Jurkat, Clone E6-1 (cell line): ENCODE measurements at places on chromosomes 11 and 22.

GRCh38 chr11:121299417-121299816 lies 6.8 kb downstream of the SC5D start:
- no peak for DNase-seq

DNA sequence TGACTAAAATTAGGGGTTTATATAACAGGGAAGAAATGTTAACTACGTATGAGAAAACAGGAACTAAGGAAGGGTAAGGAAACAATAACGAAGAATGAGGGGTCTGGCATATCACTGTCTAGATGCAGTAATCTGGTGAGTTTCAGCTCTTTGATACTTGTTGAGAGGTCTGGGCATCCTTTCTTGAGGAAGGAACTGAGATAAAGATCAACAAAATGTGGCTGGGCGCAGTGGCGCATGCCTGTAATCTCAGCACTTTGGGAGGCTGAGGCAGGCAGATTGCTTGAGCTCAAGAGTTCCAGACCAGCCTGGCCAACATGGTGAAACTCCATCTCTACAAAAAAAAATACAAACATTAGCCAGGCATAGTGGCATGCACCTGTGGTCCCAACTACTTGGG lies 2.7 kb downstream of the DCDC1 start:
- peak; percentile 28 for DNase-seq

DNA sequence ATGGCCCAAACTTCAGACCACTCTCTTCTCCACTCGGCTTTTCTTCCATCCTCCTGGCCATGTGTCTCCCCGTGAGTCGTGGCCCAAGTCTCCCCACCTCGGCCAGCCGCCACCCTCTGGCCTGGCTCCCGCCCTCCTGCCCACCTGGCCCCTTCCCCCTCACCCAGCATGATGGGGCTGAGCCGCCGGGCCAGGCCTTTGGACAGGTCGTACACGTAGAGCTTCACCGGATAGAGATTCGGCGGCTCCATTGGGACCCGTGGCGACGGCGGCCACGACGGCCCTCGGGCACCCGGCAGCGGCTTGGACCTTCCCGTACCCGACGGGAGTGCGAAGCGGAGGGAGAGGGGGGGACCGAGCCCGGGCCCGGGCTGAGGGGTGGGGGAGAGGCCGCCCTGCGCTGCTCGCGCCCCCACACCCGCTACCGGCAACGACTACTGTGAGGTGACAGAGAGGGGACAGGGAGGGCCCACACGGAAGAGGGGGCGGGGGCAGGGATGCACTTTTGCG lies at the start of gene DESI1:
TSS of gene DESI1 (minus strand) at position 455 of the 510 bp plus-strand sequence. CDS start at position 251, 204 bp downstream.
- no peak for DNase-seq

DNA sequence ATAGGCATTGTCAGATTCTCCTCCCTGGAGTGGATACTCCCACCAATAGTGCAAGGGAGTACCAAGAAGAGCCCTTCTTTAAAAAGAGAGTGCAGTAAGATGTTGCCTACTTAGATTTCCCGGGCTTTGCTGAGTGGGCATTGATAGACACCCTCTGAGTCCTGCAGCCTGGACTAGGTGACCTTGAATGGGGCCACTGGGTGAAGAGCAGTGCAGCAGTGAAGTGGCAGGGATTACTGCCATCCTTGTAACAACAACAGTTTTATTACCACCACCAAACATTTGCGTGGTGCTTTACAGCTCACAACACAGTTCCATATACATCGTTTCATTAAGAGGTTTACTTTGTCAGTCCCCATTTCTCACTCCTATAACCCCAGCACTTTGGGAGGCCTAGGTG lies 59.4 kb downstream of the MICAL2 start:
- DNase-seq, result no peak

DNA sequence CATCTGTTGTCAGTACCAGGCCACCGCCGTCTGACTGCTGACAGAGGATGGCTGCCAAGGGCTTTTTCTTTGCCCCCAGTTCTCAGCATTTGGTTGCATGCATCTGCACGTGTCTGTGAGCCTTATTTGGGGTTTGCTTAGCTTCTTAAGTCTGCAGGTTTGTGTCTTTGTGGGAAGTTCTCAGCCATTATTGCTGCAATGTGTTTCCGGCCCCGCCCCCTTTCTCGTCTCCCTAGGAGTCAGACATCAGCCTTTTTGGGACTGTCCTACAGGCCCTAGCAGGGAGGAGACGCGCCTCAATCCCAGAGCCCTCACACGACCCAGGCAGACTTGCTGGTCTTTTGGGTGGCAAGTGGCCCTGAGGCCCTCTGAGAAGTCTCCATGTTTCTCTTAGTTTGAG lies 8.0 kb downstream of the MOB2 start:
- peak; percentile 85 for DNase-seq

GRCh38 chr11:130485983-130486382 lies 37.5 kb downstream of the ADAMTS15 start:
- DNase-seq, result no peak

DNA sequence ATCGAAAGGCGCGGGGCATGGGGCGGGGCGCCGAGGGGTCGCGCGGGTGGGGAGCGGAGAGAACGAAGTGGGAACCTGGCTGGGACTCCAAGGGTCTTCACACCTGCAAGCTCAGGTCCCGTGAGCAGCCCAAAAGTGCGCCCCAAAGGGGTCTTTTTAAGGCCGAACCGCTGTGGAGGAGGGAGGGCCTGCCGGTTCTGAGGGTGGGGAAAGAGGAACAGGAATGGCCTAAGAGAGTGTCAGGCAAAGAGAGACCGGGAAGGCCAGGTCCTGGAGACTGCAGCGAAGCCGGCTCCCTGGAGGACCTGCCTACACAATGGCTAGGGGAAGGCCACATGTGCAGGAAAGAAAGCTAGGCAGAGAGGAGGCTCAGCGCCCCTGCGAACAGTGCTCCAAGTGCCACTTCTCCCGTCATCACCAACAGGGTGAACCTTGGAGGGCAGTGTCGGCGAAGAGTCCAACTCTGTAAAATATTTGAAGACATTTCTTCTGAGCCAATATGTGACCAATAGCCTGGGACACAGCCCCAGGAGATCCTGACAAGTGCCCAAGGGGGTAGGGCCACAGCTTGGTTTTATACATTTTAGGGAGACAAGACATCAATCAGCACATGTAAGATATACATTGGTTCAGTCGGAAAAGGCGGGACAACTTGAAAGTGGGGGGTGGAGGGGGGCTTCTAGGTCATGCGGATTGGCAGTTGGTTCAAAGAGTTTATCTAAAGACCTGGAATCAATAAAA lies 710 bp upstream of the DGCR2 start:
- no peak for DNase-seq

DNA sequence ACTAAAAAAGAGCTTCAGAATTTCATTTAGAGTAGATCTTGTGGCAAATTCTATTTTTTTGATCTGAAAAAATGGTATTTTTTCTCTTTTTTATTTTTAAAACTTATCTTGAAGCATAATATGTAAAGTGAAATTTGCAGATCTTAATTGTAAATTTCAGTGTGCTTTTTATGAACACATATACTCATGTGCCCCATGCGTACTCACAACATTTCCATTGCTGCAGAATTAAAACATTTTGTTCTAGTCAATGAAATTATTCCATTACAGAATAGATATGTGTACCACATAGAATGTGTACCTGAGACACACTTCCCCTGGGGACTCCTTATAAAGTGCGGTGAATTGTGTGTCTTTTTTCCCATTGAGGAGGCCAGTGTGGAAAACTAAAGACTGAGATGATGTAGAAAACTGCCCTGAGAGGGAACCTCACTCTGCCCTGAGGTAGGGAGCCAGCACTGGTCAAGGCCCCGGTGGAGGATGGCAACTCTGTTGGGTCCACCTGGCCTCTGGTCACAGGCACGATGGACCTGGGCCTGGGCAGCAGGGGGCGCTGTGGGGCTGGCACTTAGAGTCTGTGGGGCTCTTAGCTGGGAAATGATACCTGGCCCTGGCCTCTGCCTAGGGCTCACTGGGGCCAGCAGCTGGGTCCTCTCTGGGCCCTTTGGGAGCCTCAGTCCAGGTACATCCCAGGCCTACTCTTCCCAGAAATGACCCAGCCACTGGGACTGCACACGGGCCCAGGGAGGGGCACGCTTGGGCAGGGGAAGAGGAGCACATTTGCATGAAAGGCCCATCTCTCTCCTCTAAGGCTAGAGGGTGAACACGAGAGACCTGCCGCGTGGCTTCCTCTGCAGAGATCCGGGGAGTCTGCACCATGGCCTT lies 77.9 kb upstream of the TOP3B start:
- no peak for DNase-seq

GRCh38 chr22:35539487-35539886 lies 1.1 kb upstream of the RASD2 start:
- DNase-seq, result no peak

- DNase-seq, result no peak
Measured at GRCh38 chr22:19040888-19041703, 81.1 kb downstream of the DGCR2 start.

GRCh38 chr11:72786305-72787215 lies 7.3 kb downstream of the STARD10 start:
- DNase-seq, result no peak

GRCh38 chr11:24567380-24567779 lies 70.5 kb downstream of the LUZP2 start:
- DNase-seq, result no peak

DNA sequence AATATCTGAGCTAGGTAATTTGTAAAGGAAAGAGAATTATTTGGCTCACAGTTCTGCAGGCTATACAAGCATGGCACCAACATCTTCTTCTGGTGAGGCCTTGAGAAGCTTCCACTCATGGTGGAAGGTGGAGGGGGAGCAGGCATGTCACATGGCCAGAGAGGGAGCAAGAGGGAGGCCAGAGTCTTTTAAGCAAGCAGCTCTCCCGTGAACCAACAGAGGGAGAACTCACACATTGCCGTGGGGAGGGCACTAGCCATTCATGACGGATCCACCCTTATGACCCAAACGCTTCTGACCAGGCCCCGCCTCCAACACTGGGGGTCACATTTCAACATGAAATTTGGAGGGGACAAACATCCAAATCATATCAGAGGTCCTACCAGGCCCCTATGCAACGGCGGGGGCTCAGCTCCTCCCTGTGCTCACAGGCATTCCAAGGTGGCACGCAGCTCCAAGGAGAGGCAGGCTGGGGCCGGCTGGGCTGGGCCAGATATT lies 4.6 kb downstream of the C11orf96 start:
- DNase-seq, result no peak

DNA sequence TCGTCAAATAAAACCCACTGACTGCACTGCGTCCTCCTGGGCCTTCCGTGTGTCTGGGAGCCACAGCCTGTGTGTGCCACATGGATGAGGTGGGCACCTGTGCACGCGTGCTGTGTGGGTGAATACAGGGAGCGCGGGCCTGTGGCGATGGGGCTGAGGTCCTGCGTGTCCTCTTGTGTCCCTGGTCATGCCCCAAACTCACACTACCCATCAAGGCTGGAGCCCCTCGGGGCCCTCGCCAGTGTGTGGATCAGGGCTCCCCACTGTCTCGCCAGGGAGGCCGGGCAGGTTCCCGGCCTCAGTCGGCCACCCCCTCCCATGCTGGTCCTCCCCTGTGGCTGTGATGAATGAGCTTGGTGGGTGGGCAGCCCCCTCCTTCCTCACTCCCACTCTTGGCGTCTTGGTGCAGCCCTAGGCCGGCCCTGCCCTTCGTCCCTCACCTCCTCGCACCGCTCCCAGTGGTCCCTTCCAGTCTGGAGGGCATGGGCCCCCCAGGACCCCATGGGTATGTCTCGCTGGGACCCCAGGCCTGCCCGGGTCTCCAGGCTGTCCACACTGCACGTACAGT lies 707 bp upstream of the CD151 start:
- DNase-seq, result no peak
